ENCODE measurements at places on chromosomes 12 and 14.

DNA sequence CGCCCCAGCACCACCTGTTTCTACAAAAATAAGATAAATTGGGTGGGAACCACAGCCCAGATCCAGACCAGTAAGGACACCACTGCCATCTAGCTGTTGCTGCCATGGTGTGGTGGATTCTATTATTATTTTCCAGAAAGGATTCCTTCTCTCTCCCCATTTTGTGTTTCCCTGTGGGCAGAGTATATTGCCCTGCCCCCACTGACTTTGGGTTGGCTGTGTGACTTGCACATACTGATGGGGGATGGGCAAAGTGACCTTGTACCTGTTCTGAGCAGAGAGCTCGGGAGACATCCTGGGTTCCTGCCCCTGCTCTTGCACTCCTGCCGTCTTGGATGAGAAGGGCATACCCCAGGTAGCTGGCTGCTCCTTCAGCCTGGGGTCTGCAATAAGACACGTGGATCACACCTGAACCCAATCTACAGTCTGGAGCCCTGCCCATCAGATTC is 24.3 kb downstream of the MOAP1 start:
- peak; percentile 84 for DNase-seq

DNA sequence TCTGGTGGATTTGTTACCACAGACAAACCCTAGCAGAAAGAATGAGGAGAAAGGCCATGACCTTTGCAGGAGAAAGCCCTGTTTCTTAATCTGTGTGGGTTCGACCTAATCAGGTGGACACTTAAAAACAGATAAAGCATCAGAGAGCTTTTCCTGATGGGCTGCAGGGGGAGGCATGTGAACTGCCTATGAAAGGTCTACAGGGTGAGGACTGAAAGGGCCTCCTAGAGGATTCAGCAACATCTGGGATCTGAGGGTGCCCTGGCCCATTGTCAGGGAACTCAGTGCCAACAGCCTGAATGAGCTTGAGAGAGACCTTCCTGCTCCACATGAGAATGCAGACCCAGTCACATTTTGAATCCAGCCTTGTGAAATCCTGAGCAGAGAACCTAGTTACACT is 178.8 kb upstream of the DDHD1 start:
- DNase-seq = no peak

GRCh38 chr12:78308701-78309100 is 478.0 kb downstream of the NAV3 start:
- DNase-seq = no peak

DNA sequence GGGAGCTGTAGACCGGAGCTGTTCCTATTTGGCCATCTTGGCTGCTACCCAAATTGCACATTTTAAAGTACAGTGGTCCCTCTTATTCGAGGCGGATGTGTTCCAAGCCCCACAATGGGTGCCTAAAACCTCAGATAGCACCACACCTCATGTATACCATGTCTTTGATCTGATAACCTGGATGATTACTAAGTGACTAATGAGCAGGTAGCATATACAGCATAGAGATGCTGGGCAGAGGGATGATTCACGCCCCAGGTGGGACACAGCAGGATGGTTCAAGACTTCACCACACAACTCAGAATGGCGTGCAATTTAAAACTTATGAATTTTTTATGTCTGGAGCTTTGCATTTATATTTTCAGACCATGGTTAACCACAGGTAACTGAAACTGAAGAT is 255.0 kb downstream of the AKAP6 start:
- no peak for DNase-seq

DNA sequence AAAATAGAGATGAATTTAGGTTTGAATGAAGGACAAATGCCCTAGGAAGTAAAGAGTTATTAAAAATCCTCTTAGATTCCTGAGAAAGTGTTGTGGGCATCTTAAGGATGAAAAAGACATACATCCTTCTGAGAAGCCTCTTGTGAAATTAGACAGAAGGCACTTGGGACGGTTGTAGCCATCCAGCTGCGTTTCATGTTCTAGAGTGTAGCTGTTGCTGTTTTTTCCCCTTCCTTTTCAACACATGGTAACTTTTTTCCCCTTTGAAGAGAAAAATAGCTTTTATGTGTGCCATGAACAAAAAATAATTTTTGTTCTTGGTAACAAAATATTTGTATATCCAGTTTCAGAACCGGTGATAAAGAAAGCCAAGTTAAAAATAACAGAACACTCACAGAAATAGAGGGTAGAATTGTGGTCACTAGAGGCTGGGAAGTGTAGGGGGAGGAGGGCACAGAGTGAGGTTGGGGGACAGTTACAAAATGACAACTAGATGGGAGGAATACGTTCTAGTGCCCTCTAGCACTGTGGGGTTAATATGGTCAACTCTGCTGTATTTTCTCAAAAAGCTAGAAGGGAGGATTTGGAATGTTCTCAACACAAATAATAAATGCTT is 58.4 kb downstream of the PTHLH start:
- DNase-seq = no peak

DNA sequence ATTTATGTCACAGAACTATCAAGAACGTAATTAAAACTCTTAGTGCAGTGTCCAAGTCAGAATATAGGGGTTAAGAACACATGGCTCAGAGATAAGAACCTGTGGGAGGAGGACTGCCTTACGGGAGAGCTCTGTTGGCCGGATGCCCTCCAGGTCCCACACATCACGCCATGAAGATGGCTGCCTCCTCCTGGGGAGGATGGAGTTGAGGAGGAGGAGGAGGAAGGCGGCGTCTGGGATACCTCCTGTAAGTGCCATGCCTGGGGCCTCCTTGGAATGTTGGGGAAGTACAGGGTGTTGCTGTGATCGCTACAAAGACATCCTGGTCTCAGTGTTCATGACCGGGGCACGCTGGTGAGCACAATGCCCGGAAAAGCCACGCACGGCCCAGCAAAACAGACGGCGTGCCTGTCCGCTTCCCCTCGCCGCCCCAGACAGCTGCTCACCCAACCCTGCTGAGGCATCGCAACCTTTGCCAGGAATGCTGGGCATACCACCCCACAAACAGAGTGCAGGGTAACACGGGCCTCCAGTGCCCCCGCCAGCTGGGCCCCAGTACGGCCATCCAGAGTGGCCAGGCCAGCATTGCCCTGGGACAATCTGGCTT is 28.7 kb upstream of the CD9 start:
- no peak for DNase-seq

- no peak for DNase-seq
These were observed 28.5 kb downstream of the CDKN1B start for GRCh38 chr12:12745576-12746211.
